Effector memory CD8-positive, alpha-beta T cell (primary cell): ENCODE measurements at places on chromosomes 7 and 10.

DNA sequence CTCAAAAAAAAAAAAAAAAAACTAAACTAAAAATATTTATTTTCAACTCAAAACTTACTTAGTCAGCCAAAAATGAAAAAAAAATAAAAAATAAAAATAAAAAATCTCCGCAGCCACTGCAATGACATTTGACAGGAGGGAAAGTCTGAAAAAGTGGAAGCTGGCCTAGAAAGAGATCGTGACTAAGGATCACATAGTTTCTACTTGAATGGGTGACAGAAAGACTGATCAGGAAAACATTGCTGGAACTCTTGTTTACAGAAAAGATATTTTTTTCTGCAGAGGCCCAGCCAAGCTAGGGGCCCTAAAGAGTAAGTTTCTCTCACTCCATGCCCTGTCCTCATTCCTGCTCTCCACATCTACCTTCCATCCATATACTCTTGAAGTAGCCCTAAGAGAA is 92.8 kb upstream of the KCND2 start:
- DNase-seq = no peak

DNA sequence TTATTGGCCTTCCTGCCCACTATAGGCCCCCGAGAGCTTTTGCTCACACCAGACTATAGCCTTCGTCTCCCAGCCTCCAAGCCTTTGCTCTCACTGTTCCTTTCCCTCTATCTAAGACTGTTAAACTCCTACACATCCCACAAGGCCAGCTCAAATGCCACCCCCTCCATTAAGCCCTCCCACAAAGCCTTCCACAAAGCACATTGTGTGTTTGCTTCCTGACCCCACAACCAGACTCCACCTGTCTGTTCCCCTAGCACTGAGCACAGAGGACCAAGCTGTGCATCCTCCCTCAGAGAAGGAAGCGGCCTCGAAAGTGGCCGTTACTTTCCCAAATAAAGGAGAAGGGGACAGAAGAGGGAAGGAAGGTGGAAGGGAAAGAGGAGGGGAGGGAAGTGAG is 1.3 kb downstream of the LOXL4 start:
- no peak for DNase-seq

DNA sequence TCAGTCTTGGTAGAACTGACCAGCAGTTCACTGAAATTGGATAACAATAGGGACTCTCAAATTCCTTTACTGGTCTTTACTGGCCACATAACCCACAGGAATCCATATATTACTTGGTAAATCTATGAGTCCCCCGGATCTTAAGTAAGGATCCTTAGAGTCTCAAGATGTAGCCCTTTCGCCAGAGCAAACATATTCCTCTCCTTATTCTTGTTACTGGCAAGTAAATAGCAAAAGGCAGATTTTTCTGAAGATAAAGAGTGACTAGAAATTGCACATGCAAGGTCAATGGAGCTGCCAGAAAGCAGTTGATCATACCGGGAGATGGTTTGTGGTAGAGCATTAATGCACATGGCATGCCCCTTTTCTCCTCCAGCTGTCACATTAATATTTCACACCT is 283.0 kb downstream of the HDAC9 start:
- DNase-seq = no peak

GRCh38 chr7:140641524-140642195 is 1.0 kb upstream of the DENND2A start:
- DNase-seq = no peak

GRCh38 chr10:131431533-131431932 is 120.0 kb upstream of the TCERG1L start:
- no peak for DNase-seq

DNA sequence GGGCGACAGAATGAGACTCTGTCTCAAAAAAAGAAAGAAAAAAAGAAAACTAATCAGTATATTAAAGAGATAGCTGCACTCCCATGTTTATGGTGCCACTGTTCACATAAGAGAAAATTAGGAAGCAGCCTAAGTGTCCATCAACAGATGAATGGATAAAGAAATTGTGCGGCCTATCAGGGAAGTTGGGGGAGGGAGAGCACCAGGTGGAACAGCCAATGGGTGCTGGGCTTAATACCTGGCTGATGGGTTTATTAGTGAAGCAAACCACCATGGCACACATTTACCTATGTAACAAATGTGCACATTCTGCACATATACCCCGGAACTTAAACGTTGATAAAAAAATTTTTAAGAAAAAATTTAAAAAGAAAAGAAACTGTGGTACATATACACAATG is 9.0 kb upstream of the PRRT4 start:
- no peak for DNase-seq

GRCh38 chr10:74040200-74041126 is 42.5 kb downstream of the VCL start:
- DNase-seq = no peak

DNA sequence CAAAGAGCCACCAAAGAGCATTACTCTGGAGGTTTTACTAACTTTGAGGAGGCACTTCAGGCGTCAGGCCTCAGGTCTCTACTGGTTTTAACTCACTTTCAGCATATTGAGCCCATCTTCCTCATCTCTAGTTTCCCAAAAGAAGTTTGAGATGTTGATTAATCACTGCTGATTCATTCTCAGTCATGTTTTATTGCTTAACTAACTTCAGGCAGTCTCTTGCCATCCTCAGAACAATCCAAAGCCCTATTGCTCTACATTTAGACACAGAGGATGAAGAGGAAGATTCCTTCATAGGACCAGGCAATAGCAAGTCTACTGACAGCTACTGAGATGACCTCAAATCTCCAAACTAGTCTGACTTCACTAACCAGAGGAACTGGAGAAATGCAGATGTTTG is 39.1 kb upstream of the BET1 start:
- DNase-seq = no peak

- no peak for DNase-seq
Observed at GRCh38 chr10:34348917-34349485, 466.1 kb downstream of the PARD3 start.
